ENCODE measurements at places on chromosomes 7 and 10.

DNA sequence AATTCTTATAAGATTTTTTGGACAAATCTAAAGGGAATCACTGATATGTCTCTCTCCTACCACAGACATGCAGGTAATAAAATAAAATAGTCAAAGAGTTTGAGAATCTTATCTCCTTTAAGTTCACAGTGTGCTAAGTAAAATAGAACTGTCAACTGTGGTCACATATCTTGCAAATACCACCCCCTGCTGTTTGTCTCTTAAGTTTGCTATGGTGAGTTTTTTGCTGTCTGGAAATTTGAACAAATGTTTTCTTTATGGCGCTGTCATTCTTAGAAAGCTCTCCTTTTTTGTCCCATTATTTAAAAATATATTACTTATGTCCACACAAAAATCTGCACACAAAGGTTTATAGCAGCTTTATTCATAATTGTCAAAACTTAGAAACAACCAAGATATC is 19.6 kb downstream of the GIMAP5 start:
- no peak for DNase-seq

- DNase-seq: no peak
Observed at GRCh38 chr7:127189074-127189473, 63.7 kb downstream of the GRM8 start.

DNA sequence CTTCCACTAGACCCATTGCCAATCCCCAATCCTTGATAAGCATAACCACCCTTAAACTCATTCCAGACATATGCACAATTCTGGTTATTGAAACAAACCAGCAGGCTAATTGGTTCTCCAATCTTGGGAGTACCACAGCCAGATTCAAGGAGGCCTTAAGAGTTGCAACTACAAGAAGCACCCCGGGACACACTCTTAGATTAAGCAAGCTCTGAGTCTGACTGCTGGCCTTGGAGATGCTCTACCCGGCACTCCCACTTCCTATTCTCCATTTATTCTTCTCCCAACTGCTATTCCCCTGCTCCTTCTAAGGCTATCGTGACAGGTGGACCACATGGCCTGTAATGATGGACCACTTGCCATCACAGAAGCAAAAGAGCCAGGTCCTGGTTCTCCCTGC is 40.3 kb downstream of the CYTH3 start:
- DNase-seq: no peak

- no peak for DNase-seq
Observed at GRCh38 chr7:41125343-41125742, 577.5 kb downstream of the INHBA start.

- peak; percentile 62 for DNase-seq
Observed at GRCh38 chr10:96271016-96271815, at the start of gene BLNK. BLNK (minus strand) TSS chr10:96271569; CDS start chr10:96271398, 171 bp downstream.

- DNase-seq: no peak
Observed at GRCh38 chr7:94276027-94276426, 118.7 kb upstream of the COL1A2 start.

DNA sequence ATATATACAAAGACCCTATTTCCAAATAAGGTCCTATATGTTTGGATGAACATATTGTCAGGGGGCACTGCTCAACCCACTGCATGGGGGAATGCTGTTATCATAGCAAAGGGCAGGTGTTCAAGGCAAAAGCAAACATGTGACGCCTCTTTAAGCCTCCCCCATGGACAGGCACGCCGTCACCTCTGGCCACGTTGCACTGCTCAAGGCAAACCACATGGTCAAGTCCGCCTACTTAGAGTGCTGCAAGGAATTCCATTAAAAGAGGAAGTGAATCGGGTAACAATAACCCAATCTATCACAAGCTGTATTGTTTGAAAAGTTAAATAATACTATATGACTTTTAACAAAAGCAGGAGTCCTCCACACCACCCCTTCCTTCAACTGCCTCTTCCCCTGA is 8.8 kb upstream of the CALD1 start:
- DNase-seq: no peak

- no peak for DNase-seq
Observed at GRCh38 chr7:137920637-137921399, 74.0 kb upstream of the DGKI start.
